ENCODE measurements at places on chromosomes 3 and 15.

- DNase-seq: no peak
These were observed 70.8 kb downstream of the RAP2B start for GRCh38 chr3:153232851-153233271.

GRCh38 chr3:16801698-16802097 is 83.1 kb upstream of the PLCL2 start:
- no peak for DNase-seq

DNA sequence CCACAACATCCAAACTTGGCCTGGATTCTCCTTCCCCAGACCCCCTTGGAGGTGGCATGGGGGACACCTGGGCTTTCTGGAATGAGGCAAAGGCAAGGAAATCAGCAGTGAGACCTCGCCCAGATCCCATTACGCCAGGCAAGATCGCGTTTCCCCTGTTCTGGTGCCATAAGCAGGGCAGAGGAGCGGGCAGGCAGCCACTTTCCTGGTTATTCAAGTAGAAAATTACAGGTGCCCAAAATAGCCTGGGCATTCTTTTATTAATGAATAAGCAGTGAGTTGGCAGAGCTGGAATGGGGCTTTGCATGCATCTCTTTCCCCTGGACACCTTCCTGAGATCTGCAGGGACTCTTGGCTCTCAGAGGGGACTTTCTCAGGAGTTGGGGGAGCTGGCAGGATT is 31.5 kb upstream of the FAM107A start:
- no peak for DNase-seq

DNA sequence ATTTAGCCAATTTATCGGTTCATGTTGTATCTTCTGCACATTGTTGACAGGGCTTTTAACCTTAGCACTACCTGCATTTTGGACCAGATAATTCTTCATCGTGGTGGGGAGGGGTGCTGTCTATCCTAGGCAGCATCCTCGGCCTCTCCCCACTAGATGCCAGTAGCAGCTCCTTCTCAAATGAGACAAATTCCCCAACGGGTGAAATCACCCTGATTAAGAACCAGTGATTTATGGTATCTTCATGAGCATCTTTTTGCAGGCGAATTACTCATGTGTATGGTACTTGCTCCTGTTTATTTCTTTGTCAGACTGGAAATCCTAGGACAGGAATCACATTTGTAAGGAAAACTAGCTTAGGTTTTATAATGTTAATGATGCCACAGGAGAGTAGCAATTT is 68.0 kb downstream of the C3orf70 start:
- no peak for DNase-seq

DNA sequence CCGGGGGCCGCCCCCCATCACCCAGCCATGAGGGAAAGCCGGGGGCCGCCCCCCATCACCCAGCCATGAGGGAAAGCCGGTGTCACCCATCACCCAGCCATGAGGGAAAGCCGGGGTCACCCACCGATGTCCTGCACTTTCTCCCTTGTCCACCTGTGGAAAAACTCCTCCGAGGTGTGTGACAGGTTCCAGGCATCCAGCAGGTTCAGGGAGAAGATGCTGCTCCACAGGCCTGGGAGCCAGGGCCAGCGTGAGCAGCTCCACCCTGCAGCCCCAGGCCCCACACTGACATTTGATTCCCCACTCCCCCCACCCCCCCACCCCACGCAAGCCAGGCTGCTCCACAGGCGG is 15.5 kb upstream of the EHD4 start:
- no peak for DNase-seq

- DNase-seq: no peak
These were observed 50.8 kb upstream of the PLAAT1 start for GRCh38 chr3:193190146-193190786.

- DNase-seq: no peak
These were observed 5.2 kb downstream of the FOXB1 start for GRCh38 chr15:60009124-60009960.

Measured in T-helper 22 cell (primary cell).